ENCODE measurements at places on chromosomes 13 and 19.

- no peak for DNase-seq
Measured at GRCh38 chr13:33015791-33016323, 366 bp upstream of the KL start.

GRCh38 chr19:50016225-50016807 lies 8.9 kb downstream of the VRK3 start:
- no peak for DNase-seq

DNA sequence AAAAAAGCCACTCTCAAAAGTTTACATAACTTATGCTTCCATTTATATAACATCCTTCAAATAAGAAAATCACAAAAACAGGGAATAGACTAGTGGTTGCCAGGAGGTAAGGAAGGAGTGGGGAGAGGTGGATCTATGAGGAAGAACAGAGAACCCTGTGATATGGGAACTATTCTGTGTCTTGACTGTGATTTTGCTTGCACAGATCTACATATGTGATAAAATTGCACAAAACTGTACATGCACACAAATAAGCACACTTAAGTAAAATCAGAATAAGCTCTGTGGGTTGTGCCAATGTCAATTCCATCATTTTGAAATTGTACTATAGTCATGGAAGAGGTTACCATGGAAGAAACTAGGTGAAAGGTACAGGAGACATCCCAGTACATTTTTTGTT lies 121.6 kb upstream of the SGCG start:
- no peak for DNase-seq

GRCh38 chr19:621819-622218 lies 11.5 kb downstream of the POLRMT start:
- DNase-seq = no peak

- no peak for DNase-seq
Measured at GRCh38 chr19:49120868-49121267, 1.5 kb downstream of the PPFIA3 start.
